ENCODE measurements at places on chromosomes 1 and 21.

- no peak for DNase-seq
These were observed 17.7 kb downstream of the NEXN start for GRCh38 chr1:77906019-77906545.

- peak; percentile 79 for DNase-seq
These were observed at the start of gene MEX3A for GRCh38 chr1:156082309-156083091. TSS of gene MEX3A (minus strand) at chr1:156082465. CDS start at chr1:156081998, 467 bp downstream.

GRCh38 chr1:78250201-78250600 is 204.4 kb downstream of the GIPC2 start:
- DNase-seq: no peak

GRCh38 chr1:78980511-78980910 is 26.0 kb downstream of the ADGRL4 start:
- no peak for DNase-seq

- no peak for DNase-seq
These were observed 9.8 kb downstream of the SDHC start for GRCh38 chr1:161324020-161324419.
